ENCODE measurements at places on chromosomes 11 and 22.

GRCh38 chr11:9862981-9863380, 199.1 kb downstream of the SWAP70 start:
- no peak for DNase-seq

DNA sequence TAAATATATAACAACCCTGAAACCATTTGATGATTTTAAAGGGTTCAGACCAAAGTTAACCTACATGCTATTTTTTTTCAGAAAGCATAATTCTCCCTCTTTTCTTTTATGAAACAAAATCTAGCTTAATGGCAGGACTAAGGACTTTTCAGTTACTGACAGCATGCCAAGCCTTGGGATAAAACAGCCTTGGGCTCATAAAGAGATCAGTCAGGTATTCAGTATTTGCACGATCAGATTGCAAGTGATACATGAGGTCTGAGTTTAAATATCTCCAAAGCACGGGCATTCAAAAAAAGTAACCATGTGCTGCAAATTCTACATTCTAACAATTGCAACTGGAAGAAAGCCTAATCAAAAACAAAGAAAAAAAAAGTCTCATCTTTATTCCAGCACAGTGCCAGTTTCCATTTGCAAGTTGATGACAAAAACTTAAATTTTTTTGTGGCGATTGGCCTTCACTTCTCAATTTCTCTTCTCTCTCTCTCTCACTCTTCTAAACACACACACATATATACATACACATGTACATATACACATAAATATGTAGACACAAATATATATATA, 60.1 kb downstream of the CTSC start:
- no peak for DNase-seq

DNA sequence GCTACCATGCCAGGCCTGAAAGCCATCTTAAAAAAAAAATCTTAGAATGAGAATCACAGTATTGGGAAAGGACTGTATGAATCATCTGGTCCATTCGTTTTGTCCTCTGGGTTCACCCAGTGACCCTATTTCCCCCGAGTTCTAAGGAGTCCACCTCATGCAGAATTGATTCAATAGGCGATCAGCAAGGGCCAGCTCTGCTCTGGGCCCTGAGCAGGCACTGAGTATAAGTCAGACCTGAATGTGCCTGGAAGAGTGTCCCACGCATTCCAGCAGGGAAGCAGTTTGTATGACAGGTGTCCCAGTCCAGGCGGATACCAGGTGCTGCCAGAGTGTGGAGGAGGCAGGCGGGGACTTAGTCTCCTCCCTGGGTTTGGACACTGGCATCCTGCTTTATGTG, 883 bp upstream of the HMOX1 start:
- DNase-seq: no peak

DNA sequence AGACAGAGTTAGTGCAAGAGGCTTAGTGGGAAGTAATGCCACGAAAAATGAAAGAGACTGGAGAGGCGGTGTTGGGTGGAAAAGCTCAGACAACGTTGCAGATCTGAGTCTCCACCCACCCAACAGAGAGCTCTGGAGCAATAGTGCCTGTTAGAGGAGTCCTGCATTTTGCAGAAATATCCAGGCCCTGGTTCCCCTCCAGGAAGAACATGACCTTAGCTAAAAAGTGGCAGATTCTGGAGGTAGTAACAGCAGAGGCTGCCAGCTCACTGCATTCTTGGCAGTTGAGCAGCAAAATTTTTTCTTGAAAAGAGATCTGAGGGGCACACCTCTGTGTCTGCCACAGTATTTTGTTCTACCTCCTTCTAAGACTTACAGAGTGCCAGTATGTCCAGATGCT, 27.7 kb upstream of the BIRC3 start:
- DNase-seq: no peak

DNA sequence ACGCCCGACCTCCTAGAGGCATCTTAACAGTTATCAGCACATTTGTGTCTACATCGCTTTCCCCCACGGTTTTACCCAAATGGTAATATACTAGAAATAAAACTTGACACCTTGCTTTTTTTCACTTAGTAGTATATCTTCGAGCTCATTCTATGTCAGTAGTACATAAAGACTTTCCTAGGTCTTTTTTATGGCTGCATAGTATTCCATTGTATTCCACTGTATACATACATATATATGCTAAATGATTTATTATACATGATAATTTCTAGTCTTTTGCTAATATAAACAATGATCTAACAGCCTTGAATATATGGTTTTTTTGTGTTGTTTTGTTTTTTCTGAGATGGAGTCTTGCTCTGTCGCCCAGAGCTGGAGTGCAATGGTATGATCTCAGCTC, 34.8 kb upstream of the DLAT start:
- no peak for DNase-seq

GRCh38 chr22:23419171-23419570, 160.9 kb downstream of the IGLL1 start:
- DNase-seq: no peak

GRCh38 chr22:20992456-20993303, 9.2 kb downstream of the THAP7 start:
- no peak for DNase-seq

- DNase-seq: no peak
These were observed 299.8 kb upstream of the SYN3 start for GRCh38 chr22:33357981-33358399.

- DNase-seq: no peak
These were observed 10.6 kb upstream of the INSC start for GRCh38 chr11:15104166-15104565.

- no peak for DNase-seq
These were observed 27.4 kb downstream of the ZNF214 start for GRCh38 chr11:6992457-6993417.

DNA sequence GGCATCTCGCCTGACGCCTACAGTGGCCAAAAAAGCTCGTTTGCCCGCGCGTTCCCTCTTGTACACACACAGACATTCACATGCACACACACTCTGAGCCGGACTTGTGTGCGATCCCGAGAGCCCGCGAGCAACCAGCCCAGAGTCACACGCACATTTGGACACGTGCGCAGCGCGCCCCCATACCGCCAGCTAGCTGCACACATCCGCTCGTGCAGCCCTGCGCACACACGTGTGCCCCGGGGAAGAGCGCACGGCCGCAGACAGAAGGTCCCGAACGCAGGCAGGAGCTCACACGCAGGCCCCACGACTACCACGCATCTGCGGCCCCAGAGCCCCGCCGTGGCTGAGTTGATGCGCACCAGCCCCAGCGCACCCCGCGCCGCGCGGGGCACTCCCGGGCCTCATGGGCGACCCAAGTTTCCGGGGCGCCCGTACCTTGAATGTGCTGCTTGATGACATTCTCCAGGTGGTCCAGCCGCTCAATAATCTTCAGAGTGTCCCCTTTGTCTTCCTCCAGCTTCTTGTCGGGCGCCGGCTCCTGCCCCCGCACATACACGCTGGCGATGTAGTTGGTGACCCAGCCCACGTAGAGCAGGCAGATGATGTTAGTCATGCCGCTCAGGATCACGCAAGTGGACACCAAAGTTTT, 758 bp downstream of the GALNT18 start:
- DNase-seq: no peak

GRCh38 chr11:118659953-118660680, 19.3 kb downstream of the TREH start:
- no peak for DNase-seq

DNA sequence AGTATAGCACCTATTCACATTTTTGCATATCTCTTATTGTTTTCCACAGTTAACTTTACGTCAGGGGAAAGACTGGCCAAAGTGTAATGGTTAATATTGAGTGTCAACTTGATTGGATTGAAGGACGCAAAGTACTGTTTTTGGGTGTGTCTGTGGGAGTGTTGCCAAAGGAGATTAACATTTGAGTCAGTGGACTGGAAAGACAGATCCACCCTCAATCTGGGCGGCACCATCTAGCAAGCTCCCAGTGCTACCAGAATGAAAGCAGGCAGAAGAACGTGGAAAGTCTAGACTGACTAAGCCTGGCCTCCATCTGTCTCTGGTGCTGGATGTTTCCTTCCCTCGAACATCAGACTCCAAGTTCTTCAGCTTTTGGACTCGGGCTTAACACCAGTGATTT, 1900.7 kb upstream of the RAG2 start:
- no peak for DNase-seq

- DNase-seq: peak; percentile 8
These were observed 69.1 kb downstream of the FCHSD2 start for GRCh38 chr11:73072935-73073481.

DNA sequence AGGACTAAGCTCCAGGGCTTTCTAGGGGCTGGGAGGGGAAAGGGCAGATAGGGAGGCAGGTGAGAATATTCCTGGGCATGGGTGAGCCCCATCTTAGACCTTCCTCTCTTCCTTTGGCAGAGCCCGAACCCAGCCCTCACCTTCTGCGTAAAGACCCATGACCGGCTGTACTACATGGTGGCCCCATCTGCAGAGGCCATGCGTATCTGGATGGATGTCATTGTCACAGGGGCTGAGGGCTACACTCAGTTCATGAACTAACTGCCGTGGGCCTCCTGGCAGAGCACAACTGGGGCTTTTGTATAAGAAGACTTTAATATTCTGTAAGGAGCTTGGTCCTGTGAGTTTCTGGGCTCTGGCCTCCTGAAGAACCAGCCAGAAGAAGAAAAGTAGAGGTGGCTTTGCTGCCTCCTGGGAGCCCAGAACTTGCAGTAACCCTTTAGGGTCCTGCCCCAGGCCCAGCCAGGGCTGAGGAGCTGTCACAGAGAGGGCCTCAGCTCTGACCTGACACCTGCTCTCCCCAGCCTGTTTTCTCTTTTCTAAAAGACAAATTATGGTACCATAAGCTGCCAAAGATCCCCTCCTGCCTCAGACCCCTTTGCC, 22.8 kb downstream of the TREH start:
- no peak for DNase-seq

- no peak for DNase-seq
These were observed 84.4 kb downstream of the MRTFA start for GRCh38 chr22:40552070-40552469.

DNA sequence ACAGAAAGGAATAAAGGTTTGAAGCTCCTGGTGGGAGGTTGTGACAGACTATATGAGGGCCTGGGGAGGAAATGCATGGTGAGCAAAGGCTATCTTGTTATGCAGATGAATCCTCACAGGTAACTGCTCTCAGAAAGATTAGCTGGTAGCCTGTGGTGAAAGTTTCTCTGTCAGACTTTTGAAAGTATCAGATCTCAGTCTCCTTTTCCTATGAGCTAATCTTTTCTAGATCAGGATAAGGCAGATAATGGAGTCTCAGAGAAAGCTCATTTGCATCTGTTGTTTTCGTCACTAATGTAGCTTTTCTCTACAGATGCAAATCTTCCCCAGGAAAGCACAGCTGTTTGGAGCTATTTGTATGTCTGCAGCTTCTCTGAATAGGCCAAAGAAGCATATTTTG, 21.0 kb upstream of the OR6X1 start:
- no peak for DNase-seq

DNA sequence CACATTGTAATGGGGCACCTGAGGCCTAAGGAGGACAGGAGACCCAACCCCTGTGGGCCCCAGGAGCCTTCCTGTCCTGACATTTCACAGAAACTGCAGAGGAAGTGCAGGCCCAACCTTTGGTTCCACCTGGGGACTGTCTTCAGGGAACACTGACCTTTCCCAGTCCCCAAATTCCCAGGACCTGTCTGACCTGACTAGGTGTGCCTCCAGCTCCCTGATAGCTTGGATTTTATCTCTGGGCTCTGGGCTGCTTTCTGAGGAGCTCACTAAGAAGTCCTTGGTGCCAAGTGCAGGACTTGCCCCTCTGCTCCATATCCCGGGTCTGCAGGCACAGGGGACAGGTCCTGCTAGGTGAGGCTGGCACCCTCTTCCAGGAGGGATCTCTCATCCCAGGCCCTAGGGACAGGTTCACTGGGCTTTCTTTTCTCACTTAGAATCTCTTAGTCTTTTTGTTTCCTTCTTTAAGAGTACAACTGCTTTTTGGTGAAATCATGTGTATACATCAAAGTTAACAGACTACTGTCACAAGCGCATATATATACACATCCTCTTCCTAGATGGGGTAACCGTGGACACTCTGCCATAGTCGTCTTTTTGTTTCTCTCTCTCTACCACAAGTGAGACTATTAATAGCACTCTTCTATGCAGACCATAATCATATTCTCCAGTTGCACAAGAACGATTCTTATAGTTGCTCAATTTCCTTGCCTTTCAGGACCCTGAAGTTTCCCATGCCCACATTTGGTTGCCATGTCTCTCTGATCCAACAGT, 72.0 kb upstream of the IGLL5 start:
- DNase-seq: no peak

- DNase-seq: no peak
These were observed 32.1 kb upstream of the TXNRD2 start for GRCh38 chr22:19973551-19974267.

GRCh38 chr11:103534191-103534590, 425.0 kb downstream of the DYNC2H1 start:
- DNase-seq: no peak

DNA sequence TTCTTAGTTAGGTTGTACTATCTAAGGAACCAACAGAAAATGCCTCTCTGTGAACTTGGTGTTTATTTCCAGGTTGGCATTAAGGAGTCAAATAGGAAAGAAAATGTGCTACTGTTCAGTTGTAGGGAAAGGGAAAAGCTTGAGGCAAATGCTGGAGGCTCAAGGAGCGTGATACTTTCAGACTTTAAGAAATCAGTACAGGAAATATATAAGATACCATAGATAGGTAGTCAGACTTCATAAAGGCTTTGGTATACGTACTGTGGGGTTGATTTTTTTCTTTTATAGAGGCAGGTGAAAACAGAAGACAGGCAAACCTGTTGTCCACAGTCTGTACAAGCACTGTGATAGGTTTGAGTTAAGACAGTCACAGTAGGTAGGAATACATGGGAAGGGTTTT, 30.8 kb downstream of the EP300 start:
- DNase-seq: no peak

DNA sequence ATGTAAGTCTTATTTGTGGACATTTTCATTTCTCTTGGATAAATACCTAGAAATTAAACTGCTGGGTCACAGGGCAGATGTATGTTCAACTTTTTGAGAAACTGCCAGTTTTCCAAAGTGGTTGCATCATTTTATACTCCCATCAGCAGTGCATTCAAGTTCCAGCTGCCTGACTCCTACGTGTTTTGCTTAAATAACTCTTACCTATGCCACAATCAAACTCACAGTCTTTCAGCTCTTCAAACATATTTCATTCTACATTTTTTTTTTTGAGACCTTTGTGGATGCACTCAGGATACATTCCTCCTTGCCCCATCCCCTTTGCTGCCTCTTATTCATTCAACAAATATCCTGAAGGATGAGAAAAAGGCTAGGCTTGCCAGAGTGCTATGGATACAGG, 9.2 kb downstream of the TCF20 start:
- no peak for DNase-seq

All from CD4-positive, alpha-beta T cell treated with Interleukin-1 beta for 1 hour (primary cell).